ENCODE measurements at places on chromosomes 11 and 22.

GRCh38 chr11:108663154-108663877 lies 1.6 kb upstream of the DDX10 start:
- peak; percentile 65 for DNase-seq

DNA sequence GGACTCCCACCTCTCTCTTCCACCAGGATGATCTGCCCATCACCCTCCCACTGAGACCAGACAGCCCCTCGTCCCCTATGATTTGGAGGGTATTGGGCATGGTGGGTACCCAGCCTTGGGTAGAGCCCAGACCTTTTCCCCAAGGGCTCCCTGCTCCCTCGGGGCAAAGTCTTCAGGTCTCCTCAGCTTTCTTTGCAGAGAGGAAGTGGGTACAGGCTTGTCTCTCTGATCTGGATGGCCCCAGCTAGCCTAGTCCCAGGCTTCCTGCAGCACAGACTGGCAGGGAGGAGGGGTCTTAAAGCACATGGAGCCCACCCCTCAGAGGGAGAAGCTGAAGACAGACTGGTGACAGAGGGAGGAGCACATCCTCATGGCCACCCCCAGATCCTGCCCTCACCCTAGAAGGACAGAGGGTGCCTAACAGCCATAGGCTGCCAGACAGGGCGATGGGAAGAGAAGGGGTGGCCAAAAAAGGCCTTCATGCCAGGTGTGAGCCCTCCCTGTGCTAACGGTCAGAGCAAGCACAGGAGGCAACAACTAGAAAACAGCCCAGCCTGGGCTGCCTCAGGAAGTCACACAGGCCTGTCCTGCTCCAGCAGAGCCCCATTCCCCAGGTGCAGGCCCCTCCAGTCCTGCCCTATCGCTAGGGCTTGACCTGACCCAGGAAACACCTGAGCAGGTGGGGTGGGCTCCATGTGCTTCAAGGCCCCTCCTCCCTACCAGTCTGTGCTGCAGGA lies 30.4 kb downstream of the SLC22A12 start:
- DNase-seq, result no peak

- DNase-seq, result no peak
Observed at GRCh38 chr11:62536301-62536957, 10.2 kb downstream of the AHNAK start.

- DNase-seq, result peak; percentile 54
Observed at GRCh38 chr11:11155962-11156815, 196.9 kb downstream of the CSNK2A3 start.

DNA sequence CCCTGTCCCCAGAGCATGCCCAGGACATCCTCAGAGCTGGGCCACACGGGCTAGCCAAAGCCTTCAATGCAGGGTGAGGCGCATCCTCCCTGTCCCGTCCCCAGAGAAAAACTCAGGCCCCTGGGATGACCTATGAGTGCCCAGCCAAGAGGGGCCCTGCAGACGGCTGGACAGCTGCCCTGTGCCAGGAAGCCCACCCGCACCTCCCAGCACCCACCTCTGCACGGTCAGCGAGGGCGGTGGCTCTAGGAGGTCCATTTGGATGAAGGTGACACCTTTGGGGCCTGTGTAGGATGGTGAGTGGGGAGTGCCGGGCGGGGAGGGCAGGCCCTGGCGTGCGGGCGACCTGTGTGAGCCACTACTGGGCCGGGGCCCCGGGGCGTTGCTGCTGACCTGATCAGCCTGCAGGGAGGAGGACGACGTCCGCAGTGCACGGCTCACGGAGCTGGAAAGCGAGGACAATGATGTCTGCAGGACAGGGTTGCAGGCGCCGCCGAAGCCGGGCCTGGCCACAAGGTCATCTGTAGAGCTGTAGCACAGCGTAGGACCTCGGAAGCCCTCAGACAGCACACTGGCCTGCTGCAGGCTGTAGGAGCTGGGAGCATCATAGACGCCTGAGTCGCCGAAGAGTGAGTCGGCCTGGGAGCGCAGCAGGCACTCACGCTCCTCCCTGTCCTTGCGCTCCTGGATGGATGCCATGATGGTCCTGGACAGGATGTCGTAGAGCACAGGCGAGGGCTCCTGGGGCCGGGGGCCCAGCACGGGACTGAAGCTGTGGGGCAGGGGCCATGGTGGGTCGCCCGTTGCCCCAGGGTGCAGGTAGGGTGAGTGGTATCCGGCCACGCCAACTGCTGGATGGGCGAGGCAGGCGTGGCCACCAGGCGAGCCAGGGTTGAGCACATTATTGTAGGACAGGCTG lies 180.5 kb downstream of the IGLL1 start:
- DNase-seq, result no peak

GRCh38 chr11:109439684-109440083 lies 17.7 kb downstream of the C11orf87 start:
- DNase-seq, result no peak

DNA sequence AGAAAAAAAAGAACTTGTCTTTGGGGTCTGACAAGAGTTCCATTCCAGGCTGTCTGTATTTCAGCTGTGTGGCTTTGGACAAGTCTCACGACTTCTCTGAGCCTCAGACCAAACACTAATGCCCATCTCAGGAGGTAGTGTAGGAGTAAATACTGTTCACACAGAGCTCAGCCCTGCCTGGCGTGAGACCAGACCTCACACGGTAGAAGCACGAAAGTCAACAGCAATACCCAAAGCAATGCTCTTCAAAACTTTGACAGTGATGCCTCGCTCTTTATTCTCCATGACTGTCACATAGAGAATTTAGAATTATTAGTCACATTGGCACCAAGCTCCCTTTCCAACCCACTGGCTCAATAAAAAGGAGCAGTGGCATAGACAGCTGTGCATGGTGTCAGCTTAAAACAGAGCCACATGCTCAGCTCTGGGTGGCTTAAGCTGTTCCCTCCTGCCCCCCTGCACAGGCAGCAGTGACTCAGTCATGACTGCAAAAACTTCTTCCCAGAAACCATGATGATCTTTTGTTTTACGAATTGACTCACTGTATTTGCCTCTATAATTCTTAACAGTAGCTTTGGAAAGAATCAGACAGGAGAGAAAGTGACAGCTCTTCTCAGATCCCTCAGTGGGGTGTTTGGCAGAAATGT lies 74.0 kb upstream of the PHF21B start:
- no peak for DNase-seq

GRCh38 chr11:73040046-73040445 lies 102.1 kb downstream of the FCHSD2 start:
- DNase-seq, result no peak

GRCh38 chr11:32312206-32312817 lies 123.0 kb downstream of the WT1 start:
- DNase-seq, result no peak

DNA sequence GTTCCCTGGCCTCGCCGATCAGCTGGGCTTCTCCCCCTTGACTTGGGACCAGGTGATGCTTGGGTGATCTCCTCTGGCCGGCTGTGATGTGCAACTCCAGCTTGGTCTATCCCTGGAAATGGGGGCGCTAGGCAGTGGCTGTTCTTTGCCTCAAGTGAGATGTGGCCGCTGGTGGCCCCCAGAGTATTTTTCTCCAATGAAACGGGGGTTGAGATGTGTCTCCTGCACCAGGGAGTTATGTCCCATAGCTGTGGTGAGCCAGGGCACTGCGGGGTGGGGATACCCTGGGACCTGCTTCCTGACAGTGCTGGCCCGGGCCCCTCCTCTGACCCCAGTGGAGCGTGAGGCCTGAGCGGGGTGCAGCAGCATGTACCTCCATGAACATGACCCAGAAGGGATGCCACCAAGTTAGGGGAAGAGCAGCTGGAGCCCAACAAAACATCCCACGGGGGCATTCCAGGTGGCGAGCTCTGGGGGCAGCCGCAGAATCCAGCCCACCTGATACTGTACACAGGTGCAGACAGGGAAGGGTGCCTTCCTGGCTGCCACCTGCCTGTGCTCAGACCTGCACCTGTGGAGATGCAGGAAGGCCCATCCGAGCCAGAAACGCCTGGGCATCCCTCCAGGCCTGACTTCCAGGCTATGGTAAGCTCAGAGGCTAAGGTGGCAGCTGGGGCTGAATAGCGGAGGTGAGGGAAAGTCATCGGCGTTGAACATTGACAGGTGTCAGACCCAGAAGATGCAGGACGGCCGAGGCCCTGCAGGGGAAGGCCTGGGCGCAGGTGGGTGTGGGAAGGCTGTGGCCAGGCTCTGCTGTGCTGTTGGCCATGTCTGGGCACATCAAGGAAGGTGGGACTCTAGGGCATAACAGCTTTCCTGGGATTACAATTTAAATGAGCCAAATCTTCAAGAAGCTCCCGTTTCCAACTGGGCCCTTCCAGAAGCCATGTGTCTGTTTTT lies 97.3 kb downstream of the CTTN start:
- DNase-seq, result no peak

- peak; percentile 37 for DNase-seq
Observed at GRCh38 chr11:44112091-44112821, 16.8 kb downstream of the EXT2 start.

- no peak for DNase-seq
Observed at GRCh38 chr11:14384338-14384737, 25.4 kb upstream of the RRAS2 start.

- DNase-seq, result peak; percentile 29
Observed at GRCh38 chr22:39724390-39724789, 153.8 kb downstream of the CACNA1I start.

DNA sequence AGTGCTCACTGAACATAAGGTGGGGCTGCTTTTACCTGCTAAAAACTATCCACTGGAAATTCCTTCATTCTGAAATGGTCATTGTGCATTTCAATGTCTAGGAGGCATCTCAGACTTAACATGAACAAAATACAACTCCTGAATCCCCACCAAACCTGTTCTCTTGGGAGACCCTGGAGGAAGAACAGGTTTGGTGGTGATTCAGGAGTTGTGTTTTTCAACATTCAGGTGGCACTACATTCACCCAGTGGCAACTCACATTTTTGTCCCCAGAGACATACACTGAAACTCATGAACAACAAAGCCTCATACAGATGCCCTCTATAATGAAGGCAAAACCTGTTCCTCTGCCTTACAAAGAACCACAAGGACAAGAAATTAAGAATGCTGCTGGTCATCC lies 64.3 kb upstream of the CYP2D6 start:
- no peak for DNase-seq

DNA sequence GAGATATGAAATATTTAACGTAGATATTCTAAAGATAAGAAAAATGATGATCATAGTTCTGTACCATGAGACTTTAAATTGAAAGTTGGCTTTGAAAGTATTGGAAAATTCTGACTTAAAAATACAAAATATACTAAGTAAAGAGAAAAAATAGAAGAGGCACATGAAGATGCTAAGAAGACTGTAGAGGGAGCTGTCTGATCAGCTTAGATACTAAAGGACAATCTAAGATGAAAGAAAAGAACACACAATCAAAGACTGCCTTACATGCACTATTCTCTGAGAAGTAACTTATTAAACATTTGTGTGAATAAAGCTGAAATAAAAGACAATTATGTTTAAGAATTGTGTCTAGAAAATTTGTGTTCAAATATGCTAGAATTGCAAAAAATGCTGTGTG lies 55.1 kb downstream of the RBMXL2 start:
- DNase-seq, result no peak

- no peak for DNase-seq
Observed at GRCh38 chr11:77030834-77031414, 3.3 kb upstream of the B3GNT6 start.

GRCh38 chr22:46564084-46564714 lies 26.8 kb upstream of the CELSR1 start:
- DNase-seq, result no peak

DNA sequence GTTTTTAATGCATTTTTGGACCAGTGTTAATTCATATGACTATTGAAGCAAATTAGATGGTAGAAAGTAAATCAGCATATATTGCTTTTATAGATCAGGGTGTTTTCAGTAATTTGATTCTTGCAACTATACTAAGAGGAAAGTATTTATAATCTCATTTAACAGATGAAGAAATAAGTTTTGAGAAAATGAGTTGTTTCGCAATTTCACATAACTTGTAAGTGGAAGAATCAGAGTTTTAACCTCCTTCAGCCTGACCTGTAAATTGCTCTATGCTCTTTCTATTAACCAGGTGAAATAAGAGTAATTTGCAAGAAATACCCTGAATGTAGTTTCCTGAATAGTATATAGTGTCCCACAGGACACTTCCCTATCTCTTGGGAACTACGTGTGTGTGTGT lies 1106.8 kb upstream of the RAG2 start:
- no peak for DNase-seq

GRCh38 chr11:61928606-61929005 lies 11.2 kb upstream of the RAB3IL1 start:
- DNase-seq, result no peak

DNA sequence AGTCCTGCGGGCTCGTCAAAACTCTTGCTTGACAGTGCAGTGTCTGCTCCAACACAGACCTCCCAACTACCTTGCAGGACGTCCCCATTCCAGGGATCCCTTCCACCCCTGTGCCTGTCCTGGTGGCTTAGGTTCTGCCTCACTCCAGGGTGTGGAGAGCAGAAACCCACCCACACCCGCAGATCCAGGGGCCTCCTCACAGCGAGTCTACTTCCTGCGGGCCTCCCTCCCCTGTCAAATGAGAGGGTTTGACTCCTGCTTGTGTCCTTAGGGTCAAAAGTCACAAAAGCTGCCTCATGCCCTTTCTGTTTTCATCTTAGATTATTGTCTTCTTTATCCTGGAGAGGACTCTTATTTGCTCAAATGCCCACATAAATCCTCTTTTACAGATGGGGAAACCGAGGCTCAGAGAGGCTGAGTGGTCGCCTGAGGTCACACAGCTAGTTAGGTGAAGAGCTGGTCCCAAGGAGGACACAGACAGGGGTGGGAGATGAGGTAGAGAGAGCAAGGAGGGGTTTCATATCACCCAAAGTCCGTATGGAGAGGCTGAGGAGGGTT lies 81.1 kb upstream of the KCNQ1OT1 start:
- DNase-seq, result no peak

GRCh38 chr11:120622189-120622875 lies 110.8 kb downstream of the GRIK4 start:
- peak; percentile 71 for DNase-seq

GRCh38 chr22:38191055-38191454 lies 9.4 kb upstream of the PLA2G6 start:
- DNase-seq, result no peak

DNA sequence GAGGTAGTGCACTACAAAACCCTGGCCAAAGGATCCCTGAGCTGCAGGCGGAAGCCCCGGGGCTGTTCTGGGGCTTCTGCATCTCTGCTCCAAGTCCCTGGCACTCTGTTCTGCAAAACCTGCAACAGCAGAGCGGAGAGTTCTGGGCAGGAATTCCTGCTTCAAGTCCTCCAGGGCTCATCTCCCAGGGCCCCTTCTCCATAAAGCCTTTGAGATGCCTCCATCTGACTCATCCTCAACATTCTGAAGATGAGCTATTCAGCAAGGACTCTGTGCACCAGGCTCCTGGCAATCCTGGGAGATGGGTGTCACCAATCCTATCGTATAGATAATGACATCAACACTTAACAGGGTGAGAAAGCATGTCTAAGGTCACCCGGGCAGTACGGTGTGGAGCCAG lies 19.3 kb downstream of the SYN3 start:
- DNase-seq, result no peak

DNA sequence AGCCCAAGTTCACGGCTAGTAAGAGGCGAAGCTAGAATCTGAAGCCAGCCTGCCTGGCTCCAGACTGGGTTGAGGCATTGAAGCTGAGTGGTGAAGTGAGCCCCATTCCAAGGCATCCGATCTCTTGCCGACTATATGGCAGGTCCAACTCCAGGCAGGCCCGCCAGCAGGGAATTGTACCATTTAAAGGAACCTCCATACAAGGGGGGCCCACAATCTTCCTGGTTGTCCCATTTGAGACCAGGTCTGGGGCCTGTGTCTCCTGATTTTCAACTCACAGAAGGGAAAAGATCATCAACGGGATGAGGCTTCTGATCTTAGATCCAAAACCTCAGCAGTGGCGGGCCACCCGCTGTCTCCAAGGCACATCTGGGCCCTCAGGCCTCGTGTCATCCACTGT lies 4.1 kb downstream of the SCN2B start:
- no peak for DNase-seq

All from GM12865 (cell line).